ENCODE measurements at places on chromosomes 7 and 10.

GRCh38 chr7:151352512-151352911, 10.9 kb downstream of the NUB1 start:
- no peak for DNase-seq

- DNase-seq = no peak
Measured at GRCh38 chr7:105297985-105298384, 90.7 kb downstream of the SRPK2 start.

- DNase-seq = peak; percentile 52
Measured at GRCh38 chr7:32890010-32890792, 1.4 kb downstream of the KBTBD2 start.

DNA sequence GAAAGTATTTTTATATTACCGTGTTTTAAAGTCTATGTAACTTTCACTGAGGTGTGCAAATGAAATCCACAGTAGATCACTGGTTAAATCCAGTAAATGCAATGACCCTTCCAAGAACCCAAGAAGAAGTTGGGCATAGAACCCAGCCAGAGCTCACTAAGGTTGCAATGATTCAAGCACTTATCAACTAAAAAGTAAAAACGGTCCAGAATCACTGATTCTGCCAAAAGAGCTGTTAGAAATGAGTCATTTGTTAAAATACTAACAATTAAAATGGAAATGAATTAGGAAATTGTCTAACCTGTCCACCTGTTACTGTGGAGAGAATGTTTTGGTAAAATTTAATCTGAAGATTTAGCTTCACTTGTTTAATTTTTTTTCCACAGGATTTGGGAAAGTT, 74.4 kb downstream of the ANK3 start:
- no peak for DNase-seq

DNA sequence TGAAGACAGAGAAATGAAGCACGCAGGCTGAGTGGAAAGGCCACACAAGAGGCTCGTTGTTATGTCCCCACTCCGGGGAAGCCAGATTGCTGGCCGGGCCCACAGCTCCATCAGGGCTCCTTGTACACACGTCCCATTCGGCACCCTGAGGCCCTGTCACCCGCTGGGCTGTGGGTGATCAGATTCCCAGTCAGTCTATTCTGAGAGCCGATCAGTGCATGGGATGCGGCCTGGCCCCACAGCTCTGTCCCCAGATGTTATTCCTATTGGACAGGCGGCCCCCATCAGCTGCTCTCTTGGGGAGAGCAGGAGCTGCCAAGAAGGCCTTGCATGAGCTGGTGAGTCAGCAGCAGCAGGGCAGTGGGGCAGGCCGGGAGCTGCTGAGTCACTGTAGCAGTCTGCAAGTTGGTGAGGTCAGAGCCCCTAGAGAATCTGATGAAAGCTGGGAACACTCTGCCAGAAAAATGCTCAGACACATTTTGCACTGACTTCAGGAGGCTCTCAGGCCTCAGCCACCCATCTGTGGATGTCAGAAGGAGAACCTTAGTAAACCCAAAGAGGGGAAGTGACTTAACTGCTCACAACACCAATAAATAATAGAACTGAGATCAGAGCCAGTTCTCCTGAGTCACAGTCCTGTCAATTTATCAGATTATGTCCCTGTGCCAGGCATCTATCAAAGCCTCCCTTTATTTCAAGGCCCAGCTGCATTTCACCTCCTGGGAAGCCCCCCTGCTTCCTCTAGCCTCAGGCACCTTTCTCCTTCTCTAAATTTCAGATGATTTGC, 9.4 kb upstream of the PSAP start:
- DNase-seq = peak; percentile 95

GRCh38 chr10:95422233-95422632, 131.4 kb upstream of the PDLIM1 start:
- DNase-seq = no peak

GRCh38 chr10:100362570-100363496, 15.8 kb downstream of the SCD start:
- no peak for DNase-seq

- DNase-seq = no peak
Measured at GRCh38 chr7:151885202-151885580, 8.3 kb upstream of the PRKAG2 start.

DNA sequence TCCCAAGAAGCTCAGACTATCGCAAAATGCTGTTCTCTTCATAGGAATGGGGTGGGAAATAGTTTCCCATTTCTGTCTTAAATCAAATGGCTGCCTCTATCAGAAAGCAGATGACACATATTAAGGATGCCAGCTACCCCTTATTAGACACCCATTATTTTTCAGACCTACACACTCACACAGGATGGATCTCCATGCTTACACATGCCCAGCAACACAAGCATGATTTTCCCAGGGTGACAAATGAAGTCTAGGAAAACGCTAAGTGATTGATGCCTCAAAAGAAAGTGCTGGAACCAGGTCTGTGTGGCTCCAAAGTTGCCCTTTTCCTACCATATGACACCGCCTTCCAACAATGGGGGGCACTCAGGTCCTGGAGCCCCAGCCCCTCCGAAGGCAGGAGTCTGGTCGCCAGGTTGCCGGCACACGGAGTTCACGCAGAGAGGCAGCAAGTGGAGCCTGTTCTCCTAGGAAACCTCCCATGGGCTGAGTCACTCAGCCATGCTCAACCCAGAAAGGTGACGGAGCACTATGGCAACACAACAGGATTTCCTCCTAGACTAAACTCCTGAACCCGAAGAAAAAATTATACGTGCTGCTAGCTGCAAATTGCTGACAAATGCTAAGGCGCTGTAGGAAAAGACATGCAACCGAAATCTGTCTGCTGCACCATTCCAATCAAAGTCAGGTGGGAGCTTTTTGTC, 19.8 kb downstream of the VOPP1 start:
- peak; percentile 93 for DNase-seq

- DNase-seq = no peak
Measured at GRCh38 chr10:54815583-54815982, 14.6 kb upstream of the PCDH15 start.

DNA sequence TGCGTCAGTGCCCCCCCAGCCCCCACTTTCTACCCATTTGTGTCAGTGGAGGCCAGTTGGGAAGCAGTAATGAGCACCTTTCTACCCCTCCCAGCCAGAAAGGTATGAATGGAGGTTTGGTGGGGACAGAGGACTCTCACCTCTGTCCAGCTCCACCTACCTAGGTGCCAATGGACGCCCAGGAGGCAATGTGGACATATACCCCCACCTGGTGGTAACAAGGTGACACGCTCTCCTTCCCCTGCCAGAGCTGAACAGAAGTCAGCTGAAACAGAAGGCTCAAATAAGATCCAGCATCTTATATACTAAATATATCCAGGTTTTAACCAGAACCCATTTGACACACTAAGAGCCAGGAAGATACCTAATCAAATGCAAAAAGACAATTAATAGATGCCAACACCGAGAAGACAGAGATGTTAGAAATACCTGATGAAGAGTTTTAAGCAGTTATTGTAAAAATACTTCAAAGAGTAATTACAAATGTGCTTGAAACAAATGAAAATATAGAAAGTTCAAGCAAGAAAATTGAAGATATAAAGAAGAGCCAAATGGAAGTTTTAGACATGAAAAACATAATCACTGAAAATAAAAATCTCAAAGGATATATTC, 18.4 kb upstream of the SORCS3 start:
- DNase-seq = no peak

- DNase-seq = no peak
Measured at GRCh38 chr7:101783381-101784181, 33.8 kb upstream of the CUX1 start.

GRCh38 chr7:73758581-73759138, 11.4 kb downstream of the CLDN3 start:
- DNase-seq = no peak

GRCh38 chr7:125555916-125556315, 626.3 kb upstream of the POT1 start:
- DNase-seq = no peak
